Calu3 (cell line): ENCODE measurements at places on chromosomes 5 and 9. TPM values are rescaled to one million over a fixed set of nuclear protein-coding genes. Genes with fewer than 3 reads are reported as not detected.
A peak's percentile ranks its signal among the peaks of the same experiment; 100 is the strongest.

DNA sequence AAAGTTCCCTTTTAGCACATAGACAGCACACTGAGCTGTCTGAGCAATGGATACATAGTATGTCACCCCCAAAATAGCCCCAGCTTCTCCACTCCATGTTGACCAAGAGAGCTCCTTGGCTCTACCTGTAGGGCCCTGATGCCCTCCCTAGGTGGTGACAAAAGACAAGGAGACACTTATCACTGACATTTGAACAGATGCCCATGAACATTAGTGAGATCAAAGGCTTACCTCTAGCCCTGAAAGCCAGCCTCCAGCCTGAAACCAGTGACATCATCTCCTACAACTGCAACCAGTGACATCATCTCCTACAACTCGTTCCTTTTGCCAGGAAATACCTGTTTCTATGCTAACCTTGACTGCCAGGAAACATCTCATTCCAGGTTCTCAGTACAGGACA lies 122.7 kb downstream of the FSTL4 start:
- DNase-seq: peak; percentile 32

DNA sequence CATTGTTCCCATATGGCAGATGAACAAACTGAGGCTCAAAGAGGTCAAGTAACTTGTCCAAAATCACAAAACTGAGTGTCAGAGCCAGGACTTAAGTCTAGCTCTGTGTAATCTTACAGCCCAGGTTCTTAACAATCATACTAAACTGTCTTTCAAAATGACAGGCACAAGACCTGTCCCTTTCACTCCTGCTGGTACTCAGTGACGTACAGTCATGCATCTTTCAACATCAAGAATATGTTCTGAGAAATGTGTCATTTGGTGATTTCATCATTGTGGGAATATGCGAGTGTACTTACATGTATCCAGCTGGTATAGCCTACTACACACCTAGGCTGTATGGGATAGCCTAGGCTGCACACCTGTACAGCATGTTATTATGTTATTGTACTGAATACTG lies 646.8 kb upstream of the WWC1 start:
- no peak for DNase-seq

DNA sequence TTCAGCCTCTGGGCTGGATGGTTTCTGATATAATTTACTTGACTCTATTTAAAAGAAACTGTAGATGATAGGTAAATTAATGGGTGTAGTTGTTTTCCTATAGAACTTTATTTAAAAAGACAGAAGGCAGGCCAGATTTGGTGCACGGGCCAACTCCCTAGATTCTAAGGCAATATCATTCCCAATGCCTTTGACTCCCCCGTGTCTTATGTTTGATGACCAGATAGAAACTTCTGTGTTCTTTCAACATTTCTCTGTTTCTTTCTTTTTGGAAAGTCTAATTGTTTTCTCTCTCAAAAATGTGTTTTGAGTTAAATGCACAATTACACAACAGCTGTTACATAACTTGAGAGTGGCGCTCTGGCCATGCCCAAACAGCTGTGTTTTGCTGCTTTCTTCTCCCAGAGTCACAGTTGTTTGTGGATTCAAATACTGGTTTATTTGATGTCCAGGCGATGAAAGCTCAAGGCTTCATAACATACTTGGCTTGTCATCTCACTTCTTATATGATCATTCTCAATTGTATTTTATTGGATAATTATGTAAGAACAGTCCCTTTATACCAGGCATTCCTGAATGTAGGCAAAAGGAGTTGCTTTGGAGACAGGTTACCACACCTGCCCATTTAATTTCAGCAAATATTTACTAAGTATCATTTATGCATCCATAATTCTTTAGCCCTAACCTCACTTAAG lies 1.7 kb upstream of the ALDH1A1 start:
- DNase-seq: no peak

DNA sequence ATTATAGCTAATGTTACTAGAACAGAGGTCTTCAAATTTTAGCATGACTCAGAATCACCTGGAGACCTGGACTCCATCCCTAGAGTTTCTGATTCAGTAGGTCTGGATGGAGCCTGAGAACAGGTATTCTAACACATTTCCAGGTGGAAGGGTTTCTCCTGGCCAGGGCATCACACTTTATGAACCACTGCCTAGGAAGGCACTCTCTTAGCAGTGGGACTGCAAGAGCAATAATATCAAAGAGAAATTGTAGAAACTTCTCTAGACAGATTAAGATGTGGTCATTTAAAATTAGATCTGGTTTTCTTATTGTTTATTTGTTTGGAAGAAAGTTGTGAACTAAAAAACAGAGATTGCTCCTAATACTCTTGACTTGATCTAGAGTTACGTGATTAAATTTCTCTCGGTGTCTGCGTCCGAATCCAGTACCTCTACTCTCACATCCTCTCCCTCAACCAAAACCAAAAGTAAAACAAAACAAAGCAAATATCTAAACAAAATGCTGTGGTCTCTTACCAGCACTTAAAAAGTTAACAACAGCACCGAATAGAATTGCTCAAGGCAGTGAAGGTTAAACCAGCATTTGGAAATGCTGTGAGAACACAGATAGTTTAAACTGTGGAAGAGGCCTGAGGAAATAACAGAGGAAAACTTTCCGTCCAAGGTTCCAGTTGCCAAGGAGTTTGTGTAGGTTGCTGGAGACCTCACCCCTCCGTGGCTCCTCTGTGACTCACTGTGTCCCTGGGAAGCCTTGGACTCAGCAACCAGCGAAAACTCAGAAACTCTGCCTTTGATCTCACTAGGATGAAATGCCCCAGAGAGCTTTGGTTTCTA lies 193.4 kb downstream of the ARRDC3 start:
- peak; percentile 54 for DNase-seq

- DNase-seq: no peak
Measured at GRCh38 chr9:6216951-6217350, 1.3 kb downstream of the IL33 start.

DNA sequence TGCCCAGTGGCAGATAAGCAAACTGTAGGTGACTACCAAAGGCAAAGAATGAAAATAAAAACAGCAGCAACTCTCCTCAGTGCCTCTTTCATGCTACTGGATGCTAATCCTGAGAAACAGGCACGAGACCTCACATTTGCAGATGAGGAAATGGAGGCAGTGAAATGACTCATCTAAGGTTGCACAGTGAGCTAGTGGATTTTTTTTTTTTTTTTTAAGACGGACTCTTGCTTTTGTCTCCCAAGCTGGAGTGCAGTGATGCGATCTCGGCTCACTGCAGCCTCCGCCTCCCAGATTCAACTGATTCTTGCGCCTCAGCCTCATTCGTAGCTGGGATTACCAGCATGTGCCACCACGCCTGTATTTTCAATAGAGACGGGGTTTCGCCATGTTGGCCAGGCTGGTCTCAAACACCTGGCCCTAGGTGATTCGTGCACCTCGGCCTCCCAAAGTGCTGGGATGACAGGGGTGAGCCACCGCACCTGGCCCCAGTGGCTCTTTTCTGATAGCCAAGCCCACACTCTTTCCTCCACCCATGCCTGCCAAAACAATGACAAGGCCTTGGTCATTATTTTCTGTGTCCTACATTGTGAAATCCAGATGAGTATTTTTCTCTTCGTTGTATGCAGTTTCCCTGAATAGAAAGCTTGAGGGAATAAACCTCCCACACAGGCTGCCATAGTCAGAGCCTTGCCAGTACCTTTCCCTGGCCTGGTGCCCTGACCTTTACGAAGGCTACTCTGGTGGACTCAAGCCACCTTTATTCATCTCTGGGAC lies 19.2 kb downstream of the DOCK2 start:
- no peak for DNase-seq

The SLC34A3 gene
- 0.26 and 0.34 TPM in 2 replicates for total RNA-seq

The CCDC152 gene
- 15.7 and 16.3 TPM in 2 replicates for total RNA-seq
